ENCODE measurements at places on chromosomes 7 and 10.

DNA sequence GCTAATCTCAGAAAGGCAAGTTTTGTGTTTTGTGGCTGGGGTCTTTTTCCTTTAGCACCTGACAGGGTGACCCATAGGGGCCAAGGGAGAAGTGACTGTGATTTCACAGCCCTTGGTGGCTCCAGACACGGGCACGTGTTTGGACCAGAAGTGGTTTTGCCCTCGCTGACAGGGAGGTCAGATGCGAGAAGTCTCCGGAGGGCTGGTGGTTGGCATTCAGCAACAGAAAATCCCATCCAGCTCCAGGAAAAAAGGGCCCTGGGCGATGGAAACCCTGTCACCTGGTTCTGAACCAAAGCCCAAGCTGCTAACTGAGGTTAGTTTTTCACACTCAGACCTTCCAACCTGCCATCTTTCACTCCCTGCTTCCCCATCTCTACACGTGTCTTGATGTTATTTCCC is 272.9 kb downstream of the TRIL start:
- no peak for DNase-seq

DNA sequence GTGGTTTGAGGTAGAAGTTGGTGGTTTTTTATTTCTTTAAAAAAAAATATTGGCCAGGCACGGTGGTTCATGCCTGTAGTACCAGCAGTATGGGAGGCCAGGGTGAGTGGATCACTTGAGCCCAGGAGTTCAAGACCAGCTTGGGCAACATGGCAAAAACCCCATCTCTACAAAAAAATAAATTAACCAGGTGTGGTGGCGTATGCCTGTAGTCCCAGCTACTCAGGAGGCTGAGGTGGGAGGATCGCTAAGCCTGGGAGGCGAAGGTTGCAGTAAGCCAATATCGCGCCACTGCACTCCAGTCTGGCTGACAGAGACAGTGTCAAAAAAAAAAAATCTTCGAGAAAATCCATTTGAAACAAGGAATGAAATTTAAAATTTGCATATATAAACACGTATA is 1.1 kb downstream of the IL2RA start:
- no peak for DNase-seq

DNA sequence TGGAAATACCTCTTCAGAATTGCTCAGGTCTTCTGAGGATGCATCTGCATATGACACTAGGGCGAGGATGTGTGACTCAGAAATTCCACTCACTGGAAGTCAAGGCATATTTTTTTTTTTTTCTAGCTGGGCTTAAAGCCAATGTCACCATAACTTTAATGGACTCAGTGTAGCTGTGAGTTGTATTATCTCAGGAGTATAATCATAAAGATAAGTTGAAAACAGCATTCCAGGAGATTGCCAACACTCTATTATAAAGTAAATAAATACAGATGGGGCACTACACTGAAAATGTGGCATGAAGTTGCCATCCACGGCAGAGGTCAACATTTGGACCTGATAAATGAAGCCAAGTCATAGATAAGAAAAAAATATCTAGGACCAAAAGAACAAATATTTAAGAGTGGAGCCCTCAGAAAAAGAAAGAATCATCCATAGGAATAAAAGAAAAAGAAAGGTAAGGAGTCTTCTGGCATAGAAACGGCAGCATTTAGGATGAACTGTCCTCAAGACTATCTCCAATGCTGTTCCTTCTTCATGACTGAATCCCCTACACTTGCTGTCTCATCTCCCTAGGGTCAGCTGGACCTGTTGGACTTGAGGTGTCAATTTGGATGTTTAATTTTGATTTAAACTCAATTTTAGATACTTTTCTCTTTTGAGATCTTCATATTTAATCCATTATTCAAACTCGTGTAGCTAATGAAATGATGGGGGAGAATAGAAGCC is 72.9 kb upstream of the CAV2 start:
- DNase-seq, result no peak

DNA sequence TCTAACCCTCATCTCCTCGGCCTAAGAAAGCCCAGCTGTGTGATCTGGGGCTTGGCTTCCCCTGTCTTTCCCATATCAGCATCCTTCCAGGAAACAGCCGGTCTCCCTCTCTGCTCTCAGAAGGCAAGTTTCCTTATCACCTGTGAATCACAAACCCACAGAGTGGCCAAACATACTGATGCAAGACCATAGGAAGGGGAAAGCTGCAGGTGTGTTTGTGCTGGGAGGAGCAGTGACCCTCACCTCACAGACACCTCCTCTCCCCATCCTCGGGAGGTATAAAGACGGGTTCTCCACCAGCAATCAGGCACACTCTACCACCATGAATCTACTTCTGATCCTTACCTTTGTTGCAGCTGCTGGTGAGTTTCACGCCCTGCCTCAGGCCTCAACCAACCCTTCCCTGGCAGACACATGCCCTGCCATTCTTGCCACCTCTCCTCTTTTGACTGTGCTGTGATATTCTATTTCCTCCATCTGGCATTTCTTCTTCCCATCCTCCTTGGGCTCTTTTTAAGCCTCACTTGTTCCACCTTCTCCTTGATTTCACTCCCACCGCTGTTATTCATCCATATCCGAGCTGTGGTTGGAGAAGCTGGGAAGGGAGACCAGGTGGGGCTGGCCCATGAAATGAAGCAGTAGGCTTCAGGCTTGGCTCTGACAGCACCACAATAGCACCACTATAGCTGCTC is at the start of gene PRSS2:
PRSS2 (plus strand) TSS at position 310 of the 692 bp plus-strand sequence; CDS start at position 323, 13 bp downstream.
- no peak for DNase-seq

DNA sequence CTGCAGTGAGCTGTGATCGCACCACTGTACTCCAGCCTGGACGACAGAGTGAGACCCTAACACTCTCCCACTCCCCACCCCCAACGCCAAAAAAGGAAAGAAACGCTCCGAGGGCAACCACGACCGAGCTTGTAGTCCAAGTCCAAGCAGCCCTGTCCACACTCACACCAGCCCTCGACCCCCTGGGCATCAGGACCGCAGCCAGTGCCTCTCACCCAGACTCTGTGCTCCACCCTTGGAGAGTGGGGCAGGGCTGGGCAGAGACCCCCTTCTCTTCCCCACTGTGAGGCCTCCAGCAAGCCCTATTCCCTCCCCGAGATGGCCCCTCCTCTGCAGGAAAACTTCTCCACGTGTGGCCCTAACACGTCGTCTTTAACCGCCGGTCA is 82.6 kb downstream of the FOXL3 start:
- no peak for DNase-seq

GRCh38 chr10:74816824-74817498 is 9.4 kb upstream of the KAT6B start:
- no peak for DNase-seq

DNA sequence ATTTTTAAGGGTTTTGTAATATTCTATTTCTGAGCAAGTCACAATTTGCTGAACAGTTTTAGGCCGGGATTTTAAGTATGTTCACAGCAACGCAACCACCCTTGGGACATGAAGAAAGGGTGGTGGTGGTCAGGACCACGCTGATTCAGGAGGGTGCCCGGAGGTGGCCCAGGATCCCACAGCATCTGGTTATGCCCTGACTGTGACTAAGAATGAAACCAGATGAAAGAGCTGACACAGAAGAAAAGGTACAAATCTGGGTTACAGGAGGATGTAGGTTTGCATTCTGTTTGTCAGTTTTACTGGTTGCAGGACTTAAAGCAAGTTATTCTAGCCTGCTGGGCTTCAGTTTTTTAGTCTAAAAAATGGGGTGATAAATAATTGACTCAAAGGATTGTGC is 279.7 kb downstream of the CCSER2 start:
- DNase-seq, result no peak

- no peak for DNase-seq
Observed at GRCh38 chr10:926075-926698, 5.3 kb downstream of the LARP4B start.

DNA sequence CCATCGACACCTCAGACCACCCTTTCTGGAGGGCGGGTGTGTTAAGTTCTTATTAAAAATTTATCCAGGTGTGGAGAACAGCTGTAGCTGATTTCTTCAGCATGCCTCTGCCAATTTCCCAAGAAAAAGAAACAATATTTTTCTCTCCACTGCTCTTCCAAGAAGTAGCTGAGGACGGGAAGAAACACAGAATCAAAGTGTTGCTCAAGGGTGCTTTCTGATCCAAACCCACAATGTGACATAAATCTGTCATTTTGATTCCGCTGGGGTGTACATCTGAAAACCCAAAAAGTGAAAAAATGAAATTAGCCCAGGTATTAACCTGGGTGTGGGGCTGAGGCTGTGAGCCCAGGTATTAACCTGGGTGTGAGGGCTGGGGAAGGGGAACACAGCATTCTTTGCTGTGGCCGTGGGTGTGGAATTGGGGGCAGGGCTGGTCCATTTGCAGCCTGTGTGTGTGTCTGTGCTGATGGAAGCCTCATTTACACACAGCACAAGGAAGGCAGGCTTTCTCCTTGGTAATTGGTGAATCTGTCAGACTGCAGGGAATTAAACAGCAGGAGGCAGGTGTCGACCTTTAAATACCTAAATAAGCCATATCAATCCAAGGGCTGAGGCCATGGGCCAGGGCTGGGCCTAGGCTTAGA is 48.4 kb upstream of the CCDC3 start:
- no peak for DNase-seq

DNA sequence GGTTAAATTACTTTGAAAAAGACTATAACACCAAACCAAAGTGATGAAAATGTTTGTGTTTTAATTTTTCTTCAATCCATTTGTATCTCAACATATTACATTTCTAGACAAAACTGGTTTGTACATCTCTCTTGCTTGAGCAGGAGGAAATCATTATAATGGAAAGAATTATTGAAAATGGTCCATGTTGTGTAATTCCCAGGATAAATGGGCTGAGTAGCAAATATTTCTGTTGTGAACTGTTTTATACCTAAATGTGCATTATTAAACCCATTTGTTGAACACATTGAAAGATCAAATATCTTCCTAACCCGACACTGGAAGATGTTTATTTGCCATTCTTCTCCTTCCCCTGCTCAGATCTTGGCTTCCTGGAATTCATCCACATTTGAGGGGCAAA is 14.1 kb upstream of the CDK6 start:
- DNase-seq, result no peak

- DNase-seq, result no peak
Observed at GRCh38 chr10:4018054-4018511, 233.1 kb upstream of the KLF6 start.

DNA sequence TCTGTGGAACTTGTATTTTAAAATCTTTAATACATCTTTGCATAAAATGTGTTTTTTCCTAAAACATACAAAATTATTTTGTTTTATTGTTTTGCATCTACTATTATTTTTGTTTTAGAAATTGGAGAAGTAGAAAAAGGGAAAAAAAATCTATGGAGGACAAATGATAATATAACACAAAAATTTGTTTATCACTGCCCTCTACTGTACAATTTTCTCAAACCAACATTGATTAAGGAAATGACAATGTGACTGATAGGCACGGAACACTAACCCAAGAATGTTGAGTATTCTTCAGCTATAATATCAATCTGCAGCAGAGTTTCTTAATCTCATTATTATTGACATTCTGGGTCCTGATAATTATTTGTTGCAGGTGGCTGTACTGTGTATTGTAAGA is 9.5 kb upstream of the ING3 start:
- DNase-seq, result no peak

DNA sequence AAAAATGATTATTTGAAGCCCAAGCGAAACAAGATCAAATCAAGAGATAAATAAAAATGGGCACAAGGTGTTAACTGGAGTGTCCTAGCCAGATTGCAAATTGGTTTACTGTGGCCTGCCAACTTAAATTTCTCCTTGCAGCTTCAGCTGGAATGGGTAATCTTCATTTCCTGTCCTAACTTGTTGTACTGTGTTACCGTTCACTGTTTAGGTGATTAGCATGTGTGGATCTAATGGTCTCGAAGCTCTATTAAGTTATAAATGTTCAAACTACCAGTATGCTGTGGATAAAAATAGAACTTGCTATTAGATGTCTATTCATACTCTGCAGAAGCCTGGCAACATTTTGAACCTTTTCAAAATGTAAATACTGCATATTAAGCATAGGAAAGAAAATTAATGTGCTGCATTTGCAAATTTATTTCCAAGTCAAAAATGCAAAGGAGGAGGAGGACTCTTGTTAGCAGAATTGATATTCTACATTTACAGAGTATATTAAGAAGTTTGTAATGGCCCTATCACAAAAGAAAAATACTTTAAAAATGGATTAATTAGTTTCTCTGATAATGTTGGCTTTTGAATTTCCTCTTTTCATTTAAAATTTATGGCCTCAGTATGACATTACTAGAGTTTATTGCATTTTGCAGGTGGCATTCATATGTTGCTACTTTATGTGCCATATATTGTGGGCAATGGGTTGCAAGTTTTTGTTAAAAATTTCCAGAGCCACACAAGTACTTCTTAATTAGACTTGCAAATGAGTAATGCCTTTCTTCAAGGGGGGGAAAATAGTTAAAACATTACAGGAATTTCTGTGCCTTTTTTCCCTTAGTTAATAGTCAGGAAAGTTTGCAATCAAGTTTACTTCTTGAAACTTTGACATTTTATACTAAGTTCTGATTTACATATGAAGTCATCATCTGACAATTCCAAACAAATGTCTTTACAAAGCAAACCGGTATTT is 92.1 kb downstream of the CABCOCO1 start:
- DNase-seq, result no peak

DNA sequence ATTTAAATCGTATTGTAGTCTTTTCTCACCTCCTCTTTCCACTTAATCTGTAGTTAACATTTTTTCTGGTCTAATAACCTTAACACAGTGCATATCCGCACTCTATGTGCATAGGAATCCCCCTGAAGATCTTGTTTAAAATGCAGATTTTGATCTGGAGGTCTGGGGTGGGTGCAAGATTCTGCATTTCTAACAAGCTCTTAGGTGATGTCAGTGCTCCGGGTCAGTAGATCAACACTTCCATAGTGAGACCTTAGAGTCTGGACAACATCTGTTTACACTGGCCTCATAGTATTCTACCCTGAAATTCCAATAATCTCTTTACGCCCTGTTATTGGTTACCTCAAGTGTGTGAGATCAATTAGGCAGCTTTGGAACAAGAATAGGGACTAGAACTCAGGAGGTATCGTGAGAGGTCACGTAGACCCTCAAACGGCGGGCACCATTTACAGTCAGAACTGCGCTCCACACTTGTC is 434 bp upstream of the PLEKHA8 start:
- DNase-seq, result no peak

DNA sequence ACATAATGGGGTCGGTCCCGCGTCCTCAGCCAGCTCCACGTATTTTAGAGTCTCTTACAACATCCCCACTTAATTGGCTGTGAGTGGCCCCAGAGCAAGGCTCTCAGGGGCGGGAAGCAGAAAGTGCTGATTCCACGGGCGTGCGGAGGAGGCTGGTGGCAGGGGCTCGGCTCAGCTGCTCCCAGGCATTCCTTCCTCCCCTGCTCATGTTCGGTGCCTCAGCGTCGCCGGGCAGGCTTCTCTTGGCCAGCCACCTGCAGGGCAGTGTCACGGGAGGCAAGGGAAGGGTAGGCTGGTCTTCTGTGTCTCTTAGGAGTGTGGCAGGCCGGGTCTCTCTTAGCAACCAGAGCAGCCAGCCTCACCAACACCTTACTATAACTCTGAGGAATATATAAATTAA is 33.8 kb downstream of the IL15RA start:
- DNase-seq, result no peak

DNA sequence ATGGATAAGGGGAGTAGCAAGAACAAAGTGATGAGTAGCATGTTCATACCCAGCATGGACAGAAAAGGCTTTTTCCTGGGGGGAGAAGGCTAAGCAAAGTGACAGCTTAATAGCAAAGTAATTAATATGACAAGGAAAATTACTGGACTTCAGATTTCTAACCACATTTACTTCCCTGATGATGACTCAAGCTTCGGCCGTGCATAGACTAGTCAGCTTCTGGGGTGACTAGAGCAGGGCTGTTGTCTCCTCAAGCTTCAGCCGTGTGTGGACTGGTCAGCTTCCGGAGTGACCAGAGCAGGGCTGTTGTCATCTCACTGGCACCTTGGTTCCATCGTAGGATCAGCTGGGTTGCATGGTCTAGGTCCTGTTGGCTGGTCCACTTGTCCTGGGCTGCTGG is 2.1 kb upstream of the ZNF117 start:
- no peak for DNase-seq

Measured in stimulated activated CD4-positive, alpha-beta T cell treated with anti-CD3 and anti-CD28 coated beads, Interleukin-4, amount 100 ng/mL, for 4 hours (primary cell).